Natural killer cell (primary cell): ENCODE measurements at places on chromosomes 4 and X.

- DNase-seq: no peak
These were observed 21.0 kb upstream of the EFNB1 start for GRCh38 chrX:68807818-68808217.

DNA sequence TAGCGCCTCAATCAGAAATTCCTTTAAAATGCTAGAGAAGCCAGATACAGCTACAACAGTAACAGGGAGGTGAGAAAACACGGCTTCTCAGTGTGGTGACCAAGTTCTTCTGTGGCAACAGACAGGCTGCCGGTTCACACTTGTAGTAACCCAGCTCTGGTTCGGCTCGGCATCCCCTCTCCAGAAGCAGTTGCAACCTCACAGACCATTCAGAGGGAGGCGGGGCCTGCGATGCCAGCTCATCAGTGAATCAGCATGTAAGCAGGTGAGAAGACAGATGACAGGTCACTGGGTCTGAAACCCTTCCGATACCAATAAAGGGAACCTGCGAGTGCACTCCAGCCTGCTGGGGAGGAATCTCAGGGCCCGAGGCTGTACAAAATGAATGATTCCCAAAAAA, 251.0 kb downstream of the KCNIP4 start:
- DNase-seq: no peak

- no peak for DNase-seq
These were observed 11.5 kb downstream of the DNAJB14 start for GRCh38 chr4:99934891-99935290.

- no peak for DNase-seq
These were observed 182.7 kb upstream of the LDB2 start for GRCh38 chr4:17081179-17081578.

GRCh38 chr4:38236003-38236402, 275.8 kb downstream of the PTTG2 start:
- DNase-seq: no peak

- no peak for DNase-seq
These were observed 119.4 kb downstream of the AKAP4 start for GRCh38 chrX:50081282-50081889.

DNA sequence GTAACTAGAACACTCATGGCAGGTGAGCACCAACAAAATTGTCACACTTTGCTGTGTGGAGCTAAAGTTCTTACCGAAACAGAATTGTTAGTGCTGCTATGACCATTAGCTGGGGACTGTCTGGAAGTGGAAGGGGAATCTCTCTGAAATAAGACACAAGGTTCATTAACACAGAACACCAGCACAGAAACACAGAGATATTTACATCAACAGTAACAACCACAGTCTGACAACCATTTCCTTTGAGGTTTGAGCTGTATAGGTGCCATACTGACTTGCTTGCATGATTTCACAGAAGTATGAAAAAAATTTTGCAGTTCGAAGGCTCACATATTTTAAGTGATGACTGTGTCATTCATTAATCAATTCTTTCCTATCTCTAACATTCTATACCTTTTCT, 109.8 kb downstream of the NYX start:
- DNase-seq: peak; percentile 61

- DNase-seq: no peak
These were observed 342.9 kb downstream of the CFAP299 start for GRCh38 chr4:80678413-80678812.

DNA sequence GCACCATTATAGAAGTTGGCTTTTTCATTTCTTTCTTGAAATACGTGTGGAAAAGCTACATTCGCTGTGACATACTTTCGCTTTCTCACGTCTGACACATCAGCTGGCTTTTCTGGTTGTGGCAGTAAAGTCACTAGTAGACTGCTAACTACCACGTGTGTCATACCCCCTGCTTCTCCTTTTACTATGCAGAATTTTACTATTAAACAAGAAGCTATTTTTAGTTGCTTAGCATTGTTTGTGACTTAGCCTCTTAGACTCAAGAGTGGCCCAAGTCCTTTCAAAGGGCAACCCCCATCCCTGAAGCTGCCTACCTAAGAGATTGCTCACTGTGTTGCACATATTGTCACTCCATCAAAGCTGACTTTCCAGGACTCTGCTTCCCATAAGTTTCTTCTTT, 2.1 kb upstream of the IL2 start:
- DNase-seq: peak; percentile 72

GRCh38 chr4:3387154-3387942, 54.4 kb upstream of the HGFAC start:
- DNase-seq: no peak

- no peak for DNase-seq
These were observed 17.7 kb downstream of the SEL1L3 start for GRCh38 chr4:25844961-25845712.

DNA sequence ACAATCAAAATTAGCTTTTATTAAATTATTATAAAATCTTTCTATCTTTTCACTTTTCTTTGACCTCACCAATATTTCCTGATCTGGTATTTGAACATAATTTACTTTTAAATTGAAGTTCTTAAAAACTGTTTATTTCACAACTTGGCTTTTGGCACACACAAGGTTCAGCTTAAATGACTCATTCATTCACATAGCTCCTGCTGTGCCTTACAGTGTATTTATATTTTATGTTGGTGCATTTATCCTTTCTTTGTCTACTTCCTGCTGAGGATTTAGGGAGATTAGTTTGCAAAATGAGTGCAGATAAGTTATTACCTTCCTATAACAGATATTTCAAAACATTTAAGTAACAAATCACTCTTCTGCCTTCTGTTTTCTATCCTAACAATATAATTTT, 430.6 kb downstream of the DTHD1 start:
- no peak for DNase-seq
